ENCODE measurements at places on chromosomes 7 and 10. TPM values are rescaled to one million over a fixed set of nuclear protein-coding genes. Genes with fewer than 3 reads are reported as not detected.

- DNase-seq = no peak
Observed at GRCh38 chr7:106959753-106960152, 84.8 kb upstream of the PRKAR2B start.

GRCh38 chr10:8302565-8302964 is 248.1 kb downstream of the GATA3 start:
- DNase-seq = no peak

The GATAD1 gene
- 54.0 TPM for total RNA-seq

The SPDYE5 gene
- total RNA-seq = 0.39 TPM

The SLIT1 gene
- 0.34 TPM for total RNA-seq

DNA sequence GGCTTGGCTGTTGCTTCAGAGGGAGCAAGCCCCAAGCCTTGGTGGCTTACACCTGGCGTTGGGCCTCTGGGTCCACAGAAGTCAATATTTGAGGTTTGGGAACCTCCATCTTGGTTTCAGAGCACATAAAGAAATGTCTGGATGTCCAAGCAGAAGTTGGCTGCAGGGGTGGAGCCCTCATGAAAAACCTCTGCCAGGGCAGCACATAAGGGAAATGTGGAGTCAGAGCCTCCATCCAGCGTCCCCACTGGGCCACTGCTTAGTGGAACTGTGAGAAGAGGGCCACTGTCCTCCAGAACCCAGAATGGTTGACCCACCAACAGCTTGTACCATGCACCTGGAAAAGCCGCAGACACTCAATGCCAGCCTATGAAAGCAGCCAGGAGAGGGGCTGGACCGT is 573.5 kb upstream of the ZWINT start:
- DNase-seq = no peak

DNA sequence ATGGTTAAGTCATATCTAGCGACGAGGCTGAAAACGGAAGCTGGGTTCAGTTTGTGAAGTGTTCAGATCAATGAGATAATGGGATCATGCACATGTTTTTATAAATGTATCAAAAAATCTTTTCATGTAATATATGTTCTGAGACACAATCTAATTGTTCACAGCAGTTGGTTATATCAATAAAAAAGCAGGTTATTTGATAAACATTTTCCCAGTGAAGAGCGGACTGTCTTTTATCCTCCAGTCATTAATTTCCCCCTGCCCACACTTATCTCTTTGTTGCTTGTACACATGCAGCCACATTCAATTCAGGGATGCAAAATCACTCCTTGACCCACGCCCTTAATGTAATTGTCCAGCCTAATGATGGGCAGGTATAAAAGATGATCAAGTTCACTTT is 563.1 kb downstream of the INHBA start:
- no peak for DNase-seq

Data from ureter (tissue), 1 donor.